ENCODE measurements at places on chromosomes 5 and 9.

DNA sequence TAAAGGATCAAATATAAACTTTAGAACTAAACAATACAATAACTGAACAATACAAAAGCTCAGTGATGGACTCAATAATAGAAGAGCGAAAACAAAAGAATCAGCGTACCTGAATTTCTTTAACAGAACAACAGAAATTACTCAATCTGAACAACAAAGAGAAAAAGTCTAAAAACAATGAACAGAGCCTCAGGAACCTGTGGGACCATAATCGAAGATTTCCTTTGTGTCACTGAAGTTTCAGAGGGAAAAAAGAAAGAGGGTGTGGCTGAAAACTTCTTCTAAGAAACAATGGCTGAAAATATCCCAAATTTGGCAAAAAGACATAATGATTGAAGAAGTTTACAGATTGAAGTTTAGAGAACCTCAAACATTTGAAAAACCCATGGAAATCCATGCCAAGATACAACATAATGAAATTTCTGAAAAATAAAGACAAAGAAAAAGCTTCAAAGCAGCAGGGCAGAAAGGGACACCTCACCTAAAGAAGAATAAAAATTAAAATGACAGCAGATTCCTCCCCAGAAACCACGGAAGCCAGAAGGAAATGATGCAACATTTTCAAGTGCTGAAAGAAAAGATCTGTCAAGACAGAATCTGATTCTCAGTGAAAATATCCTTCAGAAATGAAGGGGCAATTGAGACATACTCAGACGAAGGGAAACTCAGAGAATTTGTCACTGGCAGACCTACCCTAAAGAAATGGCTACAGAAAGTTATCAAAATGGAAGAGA lies 288.8 kb downstream of the ARL15 start:
- DNase-seq, result no peak

DNA sequence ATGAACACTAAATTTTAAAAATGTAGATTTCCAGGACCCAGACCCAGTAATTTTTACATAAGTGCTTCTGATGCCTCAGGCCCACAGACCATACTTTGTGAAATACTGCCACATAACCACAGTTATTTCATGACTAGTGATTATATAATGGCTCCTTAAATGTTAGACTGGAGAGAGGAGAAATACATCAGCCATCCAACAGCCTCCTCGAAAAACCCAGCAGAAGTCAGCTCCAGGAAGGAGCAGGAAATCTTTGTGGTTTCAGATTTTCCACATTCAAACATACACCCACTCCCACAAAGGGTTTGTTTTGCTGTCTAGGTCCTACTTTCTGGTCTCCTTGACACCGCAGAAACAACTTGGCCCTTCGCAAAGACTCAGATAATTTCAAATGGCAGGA lies 455.2 kb downstream of the DTWD2 start:
- no peak for DNase-seq

- DNase-seq, result no peak
These were observed 236.3 kb downstream of the CSNK1G3 start for GRCh38 chr5:123748239-123748638.

DNA sequence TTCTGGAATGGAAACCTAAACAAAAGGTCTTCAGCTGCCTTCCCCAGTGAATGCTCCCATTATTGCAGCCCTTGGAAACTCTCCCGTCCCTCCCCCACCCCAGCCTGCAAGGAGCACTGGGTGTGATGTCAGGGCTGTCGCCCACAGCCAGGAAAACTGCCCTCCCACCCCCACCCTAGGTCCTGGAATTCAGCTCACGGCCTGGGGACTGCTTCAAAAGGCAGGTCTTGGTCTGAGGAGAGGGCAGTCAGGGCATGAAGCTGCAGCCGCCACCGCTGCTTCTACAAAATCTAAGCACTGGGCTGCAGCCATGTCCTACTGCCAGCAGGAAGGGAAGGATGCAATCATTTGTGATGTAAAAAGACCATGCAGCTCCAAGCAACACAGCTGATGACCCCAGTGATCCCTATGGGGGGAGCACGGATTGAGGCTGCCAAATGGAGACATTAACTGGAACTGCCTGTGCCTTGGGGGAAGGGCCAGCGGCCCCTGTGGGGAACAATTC lies 11.4 kb downstream of the GRHPR start:
- no peak for DNase-seq

DNA sequence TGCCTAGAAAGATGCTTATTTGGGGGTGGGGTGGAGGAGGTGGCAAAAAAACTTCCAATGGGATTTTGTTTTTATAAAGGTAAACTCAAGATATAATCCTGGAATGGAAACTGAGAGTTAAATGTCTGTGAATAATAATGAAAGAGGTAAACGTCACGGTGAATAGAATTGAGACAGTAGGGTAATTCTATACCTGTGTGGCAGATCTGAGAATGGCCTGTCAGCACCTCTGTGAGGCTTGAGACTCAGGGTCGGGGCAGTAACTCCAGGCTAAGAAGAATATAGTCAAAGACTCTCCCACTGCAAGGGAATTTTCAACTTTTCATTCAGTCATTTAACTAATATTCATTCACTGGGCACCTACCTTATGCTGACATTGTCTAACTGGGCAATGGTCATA lies 581.2 kb upstream of the ZNF608 start:
- no peak for DNase-seq

DNA sequence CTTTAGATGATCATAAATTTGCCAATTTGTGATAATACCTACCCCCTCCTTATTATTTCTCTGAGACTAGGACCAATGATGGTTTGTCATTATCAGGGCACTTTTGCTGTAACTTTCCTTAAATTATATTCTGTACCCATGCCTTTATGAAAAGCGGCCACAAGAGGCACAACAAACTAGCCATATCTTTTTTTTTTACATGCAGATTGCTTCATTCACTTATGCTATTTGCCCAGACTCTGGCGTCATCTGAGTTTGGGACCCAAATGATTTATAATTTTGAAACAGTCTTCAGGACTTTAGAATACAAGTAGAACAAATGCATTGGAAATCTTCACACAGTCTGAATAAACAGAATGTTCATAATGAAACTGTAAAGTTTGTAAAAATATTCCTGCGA lies 408.1 kb downstream of the MAT2B start:
- no peak for DNase-seq

- DNase-seq, result no peak
These were observed 4.5 kb downstream of the CAMSAP1 start for GRCh38 chr9:135902655-135903357.

DNA sequence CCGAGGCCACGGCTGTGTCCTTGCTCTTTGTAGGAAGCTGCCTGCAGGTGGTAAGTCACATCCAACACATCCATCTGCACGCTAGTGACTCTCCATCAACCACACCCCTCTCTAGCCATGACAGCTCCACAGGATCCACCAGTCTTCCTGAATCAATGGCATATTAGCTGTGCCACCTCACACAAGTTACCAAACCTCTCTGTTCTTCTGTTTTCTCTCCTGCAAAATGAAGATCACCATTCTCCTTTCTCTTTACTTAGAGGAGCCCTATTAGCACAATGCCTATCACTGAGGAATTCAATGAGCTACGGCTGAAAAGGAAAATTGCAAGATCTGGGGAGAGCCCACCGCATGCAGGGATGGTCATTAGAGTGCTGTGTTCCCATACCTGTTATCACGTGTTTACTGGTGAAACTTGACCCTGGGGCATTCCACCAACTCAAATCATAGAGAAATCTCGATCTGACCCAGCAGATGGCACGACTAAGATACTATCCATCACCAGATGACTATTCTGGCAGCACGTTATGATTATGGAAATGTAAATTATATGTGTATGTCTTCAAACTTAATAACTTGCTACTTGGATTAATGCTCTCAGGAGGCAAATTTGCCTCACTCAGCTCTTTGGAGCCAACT lies 20.9 kb downstream of the WHRN start:
- DNase-seq, result no peak

DNA sequence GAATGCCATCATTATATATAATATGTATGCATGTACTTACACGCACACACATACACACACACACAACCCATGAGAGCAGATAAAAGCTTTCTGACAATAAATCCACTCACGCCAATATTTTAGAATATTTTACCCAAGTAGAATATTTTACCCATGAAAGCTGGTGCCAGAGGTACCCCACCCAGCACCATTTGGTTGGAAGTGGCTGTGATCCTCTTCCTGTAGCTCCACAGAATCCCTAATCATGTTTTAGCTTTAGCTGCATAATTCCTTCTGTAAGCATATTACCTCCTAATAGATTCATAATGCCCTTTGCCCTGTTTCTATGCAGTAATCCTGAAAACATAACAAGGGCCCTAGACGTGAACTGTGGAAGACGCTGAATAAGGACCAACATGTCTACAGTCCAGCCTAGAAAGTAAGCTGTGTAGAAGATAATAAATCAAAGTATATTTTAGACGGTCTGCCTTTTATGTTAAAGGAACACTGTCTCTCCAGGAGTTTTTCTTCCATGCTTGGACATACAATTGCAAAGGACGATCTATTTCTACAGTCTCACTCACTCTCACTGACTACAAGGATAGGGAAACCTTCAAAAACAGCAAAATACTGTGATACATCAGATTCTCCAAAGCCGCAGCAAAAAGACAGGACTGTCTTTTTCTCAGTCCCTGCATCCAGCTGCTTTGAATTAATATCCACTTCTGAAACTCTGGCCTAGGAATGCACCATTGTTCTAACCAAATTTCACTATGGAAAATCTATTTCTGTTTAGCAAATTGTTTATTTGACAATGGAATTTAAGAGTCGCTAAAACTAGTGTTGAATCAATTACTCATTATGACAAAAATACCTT lies 98.2 kb downstream of the USP20 start:
- DNase-seq, result no peak

- no peak for DNase-seq
These were observed 84.3 kb upstream of the PPP2R2B start for GRCh38 chr5:146962801-146963355.

DNA sequence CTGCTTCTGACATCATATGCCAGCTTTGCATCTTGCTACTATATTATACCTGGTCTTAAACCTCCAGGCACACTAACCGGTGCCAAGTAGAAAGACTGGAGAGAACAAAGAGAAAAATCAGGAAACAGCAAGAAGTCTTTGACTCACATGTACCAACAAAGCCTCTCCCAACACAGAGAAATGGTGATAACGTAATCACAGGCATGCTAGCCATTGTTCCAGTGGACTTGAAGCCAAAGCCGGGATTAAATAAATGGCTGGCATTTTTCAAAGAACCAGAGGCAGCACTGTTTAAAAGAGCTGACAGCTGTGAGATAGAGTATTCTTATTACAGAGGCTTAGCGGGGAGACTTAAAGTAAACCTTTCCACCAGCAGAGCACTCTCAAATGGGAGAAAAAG lies 148.4 kb upstream of the NFIL3 start:
- no peak for DNase-seq

GRCh38 chr5:42908086-42908485 lies 96.4 kb upstream of the SELENOP start:
- DNase-seq, result no peak

- DNase-seq, result no peak
These were observed 51.1 kb downstream of the GCNT1 start for GRCh38 chr9:76510041-76510440.

DNA sequence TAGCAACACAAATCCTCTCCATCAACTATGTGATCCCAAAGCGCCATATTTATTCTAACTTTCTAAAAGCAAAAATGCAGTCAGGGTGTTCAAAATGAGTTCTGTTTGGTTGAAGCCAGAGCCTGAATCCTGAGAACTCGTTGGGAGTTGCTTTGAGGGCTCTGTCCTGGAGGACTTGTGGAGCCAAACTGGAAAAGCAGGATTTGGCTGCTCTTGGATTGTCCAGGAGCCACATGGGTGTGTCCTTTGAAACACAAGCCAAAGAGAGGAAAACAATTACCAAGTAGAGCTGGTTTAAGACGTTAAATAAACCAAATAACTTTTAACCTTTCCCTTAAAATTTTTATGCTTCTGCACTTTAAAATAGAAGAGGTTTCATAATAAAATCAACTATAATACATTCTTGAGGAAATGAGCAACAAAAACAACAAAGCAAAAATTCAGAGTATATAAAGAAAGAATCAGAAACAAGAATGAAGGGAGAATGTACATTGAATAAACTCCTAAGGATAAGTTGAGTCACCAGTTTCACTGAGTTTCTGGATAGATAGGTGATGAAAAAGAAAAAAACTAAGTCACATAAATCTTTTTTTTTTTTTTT lies 13.5 kb downstream of the C5orf46 start:
- no peak for DNase-seq

DNA sequence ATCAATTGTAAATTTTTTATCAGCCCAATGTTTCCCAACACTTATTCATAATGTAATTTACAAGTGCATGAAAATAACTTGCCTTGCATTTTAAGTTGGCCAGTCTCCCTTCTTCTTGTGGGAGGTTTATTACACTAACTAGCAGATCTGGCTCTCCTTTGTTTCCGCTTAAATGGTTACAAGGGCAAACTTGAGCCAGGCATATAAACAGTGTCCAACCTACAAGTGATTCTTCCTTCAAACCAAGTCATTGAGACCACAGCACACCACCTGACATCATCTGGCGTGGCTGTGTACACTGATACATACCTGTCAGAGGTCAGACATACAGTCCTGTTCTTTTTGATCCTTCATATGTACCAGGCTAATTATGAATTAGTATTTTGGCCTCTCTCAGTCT lies 80.1 kb downstream of the ALDH1A1 start:
- no peak for DNase-seq

DNA sequence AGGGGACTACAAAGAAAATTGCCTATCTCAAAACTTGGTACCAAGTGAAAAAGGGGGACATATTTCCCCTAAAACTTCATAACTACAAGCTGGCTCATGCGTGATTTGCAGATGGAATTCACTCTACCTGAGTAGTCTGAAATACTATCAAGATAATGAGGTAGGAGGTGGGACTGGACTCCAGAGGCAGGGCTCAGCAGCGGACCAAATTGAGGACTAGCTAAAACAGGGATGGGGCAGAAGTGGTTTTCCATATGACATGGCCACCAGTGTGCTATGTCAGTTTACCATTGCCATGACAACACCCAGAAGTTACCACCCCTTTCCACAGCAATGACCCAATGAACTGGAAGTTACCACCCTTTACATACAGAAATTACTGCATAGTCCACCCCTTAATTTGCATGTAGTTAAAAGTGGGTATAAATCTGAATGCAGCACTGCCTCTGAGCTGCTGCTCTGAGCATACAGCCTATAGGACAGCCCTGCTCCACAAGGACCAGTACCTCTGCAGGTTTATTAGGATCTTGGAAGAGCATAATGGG lies 30.4 kb upstream of the TESK1 start:
- no peak for DNase-seq

GRCh38 chr5:32170303-32171151 lies 3.6 kb downstream of the GOLPH3 start:
- no peak for DNase-seq

Data from stimulated activated CD8-positive, alpha-beta memory T cell treated with anti-CD3 and anti-CD28 coated beads, Interleukin-7, amount 100 ng/mL, for 1 hour (primary cell).